Bronchial smooth muscle cell (primary cell): ENCODE measurements at places on chromosomes 5 and 9. TPM values are rescaled to one million over a fixed set of nuclear protein-coding genes. Genes with fewer than 3 reads are reported as not detected.

SHISAL2B gene
- 0.16 TPM in 1 of 2 replicates, not detected in the other for total RNA-seq

NUTM2F gene
- not detected in 2 replicates for total RNA-seq

PCDHB13 gene
- 0.32 and 0.94 TPM in 2 replicates for total RNA-seq

NIPSNAP3A gene
- total RNA-seq, result 12.4 and 26.0 TPM in 2 replicates

ADAMTSL1 gene
- 37.5 and 190 TPM in 2 replicates for total RNA-seq

IL4 gene
- not detected in 2 replicates for total RNA-seq

NMUR2 gene
- total RNA-seq, result not detected in 2 replicates

PTPRD gene
- 1.7 and 13.1 TPM in 2 replicates for total RNA-seq

ARID3C gene
- total RNA-seq, result not detected in 2 replicates
